Hematopoietic multipotent progenitor cell (in vitro differentiated cells): ENCODE measurements at places on chromosomes 5 and 9.

- DNase-seq = no peak
Observed at GRCh38 chr5:21806271-21806670, 1046.9 kb downstream of the CDH12 start.

DNA sequence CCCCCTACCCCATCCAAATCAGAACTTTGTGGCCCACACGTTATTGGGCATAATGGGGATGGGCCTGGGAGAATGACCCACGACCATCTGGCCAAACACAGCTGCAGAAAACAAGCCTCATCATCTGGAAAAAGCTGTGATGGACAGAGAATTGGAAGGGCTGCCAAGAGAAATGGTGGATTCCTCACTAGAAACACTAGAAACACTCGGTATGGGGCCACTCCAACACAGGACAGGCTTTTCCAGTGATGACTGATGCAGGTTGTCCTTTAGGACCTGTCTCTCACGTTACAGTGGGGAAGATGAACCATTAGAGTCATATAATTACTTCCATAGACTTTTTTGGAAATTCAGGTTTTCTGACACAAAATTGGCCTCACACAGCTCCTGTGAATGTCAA is 172.4 kb upstream of the TARS1 start:
- DNase-seq = no peak

- no peak for DNase-seq
Observed at GRCh38 chr9:114735704-114736103, 53.7 kb upstream of the TEX48 start.

- DNase-seq = no peak
Observed at GRCh38 chr5:108167174-108167573, 214.7 kb downstream of the FBXL17 start.

DNA sequence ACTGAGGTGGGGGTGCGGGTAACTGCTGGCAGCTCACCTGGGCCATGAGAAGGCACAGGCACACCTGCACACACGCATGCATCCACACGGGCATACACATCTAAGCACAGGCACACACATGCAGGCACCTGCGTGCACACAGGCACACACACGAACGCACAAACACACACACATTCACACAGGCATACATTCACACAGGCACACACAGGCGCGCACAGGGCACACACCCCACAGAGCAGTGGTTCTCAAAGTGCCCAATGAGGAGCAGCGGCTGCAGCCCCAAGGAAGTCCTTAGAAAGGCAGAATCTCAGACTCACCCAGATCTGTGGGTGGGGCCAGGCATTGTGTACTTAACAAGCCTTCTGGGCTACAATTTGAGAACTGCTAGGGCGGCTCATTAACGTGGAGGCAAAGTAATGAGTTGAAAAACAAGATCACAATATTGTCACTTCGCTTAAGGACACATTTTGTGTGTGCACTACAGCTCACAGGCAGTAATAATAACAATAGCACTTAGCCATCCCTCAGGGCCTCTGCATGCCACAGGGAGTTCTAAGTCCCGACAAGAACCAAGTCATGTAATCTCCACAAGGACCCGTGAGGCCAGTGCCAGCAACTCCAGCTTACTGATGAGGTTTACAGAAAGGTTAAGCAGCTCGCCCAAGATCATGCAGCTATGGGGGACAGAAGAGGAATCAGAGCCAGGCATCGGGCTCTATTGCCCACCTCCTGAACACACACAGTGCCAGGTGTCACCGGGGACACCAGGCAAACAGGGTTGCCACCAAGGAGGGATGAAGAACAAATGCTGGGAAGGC is 91.6 kb downstream of the ROR2 start:
- DNase-seq = no peak

- no peak for DNase-seq
Observed at GRCh38 chr5:96885518-96886338, 9.4 kb downstream of the ERAP2 start.

GRCh38 chr9:137396634-137397367 is 26.2 kb downstream of the EXD3 start:
- no peak for DNase-seq

GRCh38 chr9:137318602-137319001 is 16.5 kb upstream of the NRARP start:
- DNase-seq = no peak

DNA sequence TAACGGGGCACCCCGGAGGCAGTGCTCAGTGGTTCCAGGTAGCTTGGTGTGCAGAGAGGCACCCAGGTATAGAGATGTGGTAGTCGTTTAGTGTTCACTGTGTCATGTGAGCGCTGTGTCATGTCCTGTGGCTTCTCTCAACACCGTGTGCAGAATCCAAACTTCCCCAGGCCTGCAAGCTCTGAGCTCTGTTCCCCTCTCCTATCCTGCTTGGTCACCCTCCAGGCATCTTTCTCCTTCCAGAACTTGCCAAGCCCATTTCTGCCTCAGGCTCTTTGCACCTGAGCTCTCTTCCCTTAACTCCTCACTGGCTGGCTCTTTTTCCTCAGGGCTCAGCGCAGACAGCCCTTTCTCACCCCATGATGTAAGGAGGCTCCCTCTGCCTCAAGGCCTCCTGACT is 64.8 kb downstream of the CARTPT start:
- no peak for DNase-seq

- no peak for DNase-seq
Observed at GRCh38 chr5:178793151-178793550, 62.7 kb upstream of the ZNF354A start.

DNA sequence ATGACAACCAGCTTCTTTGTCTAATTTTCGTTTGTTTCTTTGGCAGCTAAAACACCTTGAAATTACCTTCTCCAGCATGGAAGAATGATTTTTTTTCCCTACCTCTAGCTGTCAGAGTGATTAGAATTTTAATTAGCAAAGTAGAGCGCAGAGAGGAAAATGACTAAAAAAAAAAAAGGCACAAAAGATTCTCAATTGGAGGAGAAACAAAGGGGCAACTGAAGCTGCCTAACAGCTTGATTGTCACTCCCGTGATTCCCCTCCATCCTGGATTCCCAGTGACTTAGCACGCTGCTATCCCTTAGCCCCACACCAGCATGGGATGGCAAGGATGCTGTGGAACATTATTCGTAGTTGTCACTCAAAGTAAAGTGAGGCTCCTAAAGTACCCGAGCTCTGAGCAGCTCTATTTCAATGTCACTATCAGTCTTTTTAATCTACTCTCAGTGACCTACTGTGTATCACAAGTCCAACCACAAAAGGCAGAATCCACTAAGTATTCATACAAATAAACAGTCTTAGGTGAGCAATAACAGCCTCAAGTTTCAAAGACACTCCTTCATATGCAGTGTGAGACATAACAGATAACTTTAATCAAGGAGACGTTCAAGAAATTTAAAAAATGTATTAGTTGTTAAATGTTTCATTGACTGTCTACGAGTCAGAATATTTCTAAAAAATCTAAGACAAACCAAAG is 710.0 kb upstream of the GRAMD2B start:
- no peak for DNase-seq

DNA sequence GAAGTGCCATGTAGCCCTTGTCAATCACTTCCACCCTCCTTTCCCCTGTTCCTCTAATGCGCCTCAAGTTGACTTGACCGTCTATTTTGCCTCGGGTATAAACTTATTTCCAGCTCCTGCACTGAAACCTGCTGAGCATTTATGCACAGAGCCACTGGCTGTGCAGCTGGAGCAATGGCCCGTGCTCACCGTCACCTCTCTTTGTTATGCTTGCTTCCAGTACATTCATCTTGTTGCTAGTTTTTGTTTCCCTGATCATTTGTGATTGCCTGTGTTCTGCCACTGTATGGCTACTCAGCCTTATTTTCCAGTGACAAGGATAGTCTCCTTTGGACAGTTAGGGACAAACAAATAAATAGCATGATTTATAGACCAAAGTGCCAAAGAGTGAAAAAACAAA is 183.1 kb upstream of the C9orf72 start:
- no peak for DNase-seq

DNA sequence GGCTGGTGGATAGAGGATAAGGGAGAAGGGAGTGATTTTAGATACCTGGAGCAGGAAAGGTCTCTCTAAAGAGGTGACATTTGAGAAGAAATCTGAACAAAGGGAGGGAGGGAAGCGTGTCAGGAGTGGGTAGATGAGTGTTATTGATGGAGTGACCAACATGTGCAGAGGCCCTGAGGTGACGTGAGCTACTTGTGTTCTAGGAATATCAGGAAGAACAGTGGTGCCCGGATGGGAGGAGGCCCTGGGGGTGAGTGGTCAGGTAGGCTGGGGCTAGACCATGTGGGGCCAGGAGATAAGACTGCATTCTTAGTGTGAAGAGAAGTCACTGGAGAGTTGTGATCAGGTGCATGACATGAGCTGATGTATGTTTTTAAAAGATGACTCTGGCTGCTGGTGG is 256.2 kb downstream of the ARHGAP26 start:
- DNase-seq = no peak

GRCh38 chr5:150329881-150330876 is 27.3 kb upstream of the TCOF1 start:
- DNase-seq = no peak

DNA sequence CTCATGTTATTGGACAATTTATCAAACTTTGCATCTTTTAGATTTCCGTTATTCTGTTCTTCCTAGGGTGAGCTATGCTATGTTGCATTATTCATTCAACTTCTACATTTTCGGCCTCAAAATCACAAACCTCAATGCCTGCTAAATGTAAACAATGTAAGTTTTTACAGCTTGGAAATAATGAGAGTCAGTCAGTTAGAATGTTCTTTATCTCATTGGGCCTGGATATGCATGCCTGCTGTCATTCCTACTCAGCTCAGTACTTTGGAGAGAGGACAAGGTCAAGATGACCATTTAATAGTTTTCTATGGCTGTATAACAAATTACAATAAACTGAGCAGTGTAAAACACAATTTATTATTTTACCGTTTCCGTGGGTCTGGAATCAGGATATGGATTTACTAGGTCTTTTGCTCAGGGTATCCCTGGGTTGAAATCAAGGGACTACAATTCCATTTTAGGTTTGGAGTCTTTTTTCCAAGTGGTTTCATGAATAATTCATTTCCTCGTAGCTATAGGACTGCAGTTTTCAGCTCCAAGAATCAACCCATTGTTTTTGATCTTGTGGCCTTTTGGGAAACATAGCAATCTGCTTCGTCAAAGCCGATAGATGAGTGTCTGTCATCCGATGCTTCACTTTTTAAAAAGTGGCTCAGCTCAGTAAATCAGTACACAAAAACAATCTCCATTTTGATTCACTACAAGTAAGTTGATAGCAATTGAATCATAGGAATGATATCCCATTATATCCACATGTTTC is 1143.2 kb upstream of the CDH6 start:
- no peak for DNase-seq

- peak; percentile 32 for DNase-seq
Observed at GRCh38 chr9:120713257-120714087, 798 bp downstream of the MEGF9 start.

- no peak for DNase-seq
Observed at GRCh38 chr9:16158093-16158492, 605.2 kb downstream of the CCDC171 start.

- DNase-seq = no peak
Observed at GRCh38 chr5:158822099-158822498, 277.6 kb downstream of the EBF1 start.

DNA sequence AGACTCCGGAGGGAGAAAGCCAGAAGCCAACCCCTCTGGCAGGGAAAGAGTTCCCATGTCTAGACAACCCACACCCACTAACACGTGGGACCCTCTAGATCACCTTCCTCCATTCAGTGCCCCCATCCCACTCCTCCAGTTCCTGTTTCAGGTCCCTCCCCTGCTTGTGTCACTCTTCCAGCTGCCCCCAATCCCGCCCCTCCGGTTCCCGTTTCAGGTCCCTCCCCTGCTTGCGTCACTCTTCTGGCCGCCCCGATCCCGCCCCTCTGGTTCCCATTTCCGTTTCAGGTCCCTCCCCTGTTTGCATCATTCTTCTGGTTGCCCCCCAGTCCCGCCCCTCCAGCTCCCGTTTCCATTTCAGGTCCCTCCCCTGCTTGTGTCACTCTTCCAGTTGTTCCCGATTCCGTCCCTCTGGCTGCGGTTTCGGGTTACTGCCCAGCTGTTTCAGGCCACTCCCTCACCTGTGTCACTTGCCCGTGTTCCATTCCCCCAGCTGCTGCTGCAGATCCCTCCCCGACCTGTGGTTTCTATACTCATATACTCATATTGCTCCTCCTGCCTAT is 64.8 kb upstream of the RANBP6 start:
- peak; percentile 91 for DNase-seq

- DNase-seq = no peak
Observed at GRCh38 chr9:92968081-92968480, 20.8 kb downstream of the FGD3 start.

GRCh38 chr5:18977880-18978279 is 1010.1 kb downstream of the CDH18 start:
- no peak for DNase-seq

DNA sequence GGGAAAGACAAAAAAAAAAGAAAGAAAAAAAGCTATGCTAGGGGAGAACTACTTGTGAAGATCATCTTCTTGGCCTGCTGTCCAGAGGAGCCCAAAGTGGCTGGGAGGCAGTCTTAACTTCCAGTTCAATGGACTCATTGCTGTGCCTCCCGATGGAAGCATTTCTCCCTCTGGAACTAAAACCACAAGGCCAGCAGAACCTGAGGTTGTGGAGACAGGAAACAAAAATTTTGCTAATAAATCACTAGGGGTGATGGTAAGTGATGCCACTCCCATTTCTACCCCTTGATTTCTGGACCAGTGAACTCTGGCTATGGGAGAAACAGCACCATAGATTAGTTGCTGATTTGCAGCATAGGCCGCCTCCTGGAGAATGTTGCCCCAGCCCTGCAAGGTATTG is 123.4 kb upstream of the NFIL3 start:
- DNase-seq = no peak

DNA sequence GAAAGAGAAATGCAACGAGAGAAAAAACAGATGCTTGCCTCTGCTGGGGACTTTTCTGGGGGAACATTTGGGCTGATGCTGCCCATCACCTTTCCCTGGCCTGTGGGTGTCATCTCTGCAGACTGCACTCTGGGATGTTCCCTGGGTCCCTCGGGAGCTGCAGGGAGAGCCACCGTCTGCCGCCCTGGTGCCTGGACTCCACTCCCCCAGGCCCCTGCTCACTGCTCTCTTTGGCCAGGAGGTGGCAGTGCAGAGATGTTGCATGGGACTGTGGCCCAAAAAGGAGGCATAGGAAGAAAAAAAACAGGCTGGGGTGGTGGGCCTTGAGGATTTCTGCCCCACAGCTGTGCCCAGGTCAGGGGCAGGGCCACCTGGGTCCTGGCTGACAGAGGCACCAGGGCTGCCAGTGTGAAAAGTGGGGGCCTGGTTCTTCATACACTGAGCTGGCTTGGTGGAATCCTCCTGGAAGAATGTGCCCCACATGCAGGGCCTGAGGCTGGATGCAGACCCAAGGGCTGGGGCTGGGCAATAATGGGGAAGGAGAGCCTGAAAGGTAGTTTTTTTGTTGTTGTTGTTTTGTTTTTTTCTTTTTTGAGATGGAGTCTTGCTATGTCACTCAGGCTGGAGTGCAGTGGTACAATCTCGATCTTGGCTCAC is 353.6 kb downstream of the SLIT3 start:
- DNase-seq = peak; percentile 61

- no peak for DNase-seq
Observed at GRCh38 chr5:34695275-34696027, 39.3 kb downstream of the RAI14 start.

DNA sequence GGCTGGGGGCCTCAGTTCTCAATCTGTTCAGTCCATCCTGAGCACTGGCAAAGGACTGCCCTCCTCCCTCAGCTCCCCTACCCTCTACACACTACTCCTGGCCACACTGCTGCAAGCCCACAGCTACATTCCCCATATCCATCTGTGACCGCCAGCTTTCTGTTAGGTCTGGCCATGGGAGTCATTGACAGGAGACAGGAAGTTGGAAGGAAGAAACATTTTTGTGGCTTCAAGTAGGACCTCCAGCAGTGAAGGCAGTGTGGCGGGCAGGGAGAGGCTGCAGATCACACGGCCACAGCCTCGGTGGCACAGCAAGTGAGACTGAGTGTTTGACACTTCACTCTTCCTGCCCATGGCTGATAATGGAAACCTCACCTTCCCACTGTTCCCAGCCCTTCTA is 55.9 kb downstream of the SECISBP2 start:
- no peak for DNase-seq
